ENCODE measurements at places on chromosomes 1 and 21.

DNA sequence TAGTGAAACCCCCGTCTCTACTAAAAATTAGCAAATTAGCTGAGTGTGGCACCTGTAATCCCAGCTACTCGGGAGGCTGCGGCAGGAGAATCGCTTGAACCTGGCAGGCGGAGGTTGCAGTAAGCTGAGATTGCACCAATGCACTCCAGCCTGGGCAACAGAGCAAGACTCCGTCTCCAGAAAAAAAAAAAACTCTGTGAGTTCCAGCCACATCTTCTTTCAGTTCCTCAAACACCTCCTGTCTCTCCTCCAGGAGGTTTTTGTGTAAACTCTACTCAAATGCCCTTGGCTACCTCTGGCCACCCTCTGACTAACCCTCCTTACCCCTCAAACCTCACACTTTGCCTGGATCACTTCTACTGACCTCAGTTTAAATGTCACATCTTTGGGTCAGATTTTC lies 38.1 kb downstream of the RCSD1 start:
- DNase-seq, result no peak

DNA sequence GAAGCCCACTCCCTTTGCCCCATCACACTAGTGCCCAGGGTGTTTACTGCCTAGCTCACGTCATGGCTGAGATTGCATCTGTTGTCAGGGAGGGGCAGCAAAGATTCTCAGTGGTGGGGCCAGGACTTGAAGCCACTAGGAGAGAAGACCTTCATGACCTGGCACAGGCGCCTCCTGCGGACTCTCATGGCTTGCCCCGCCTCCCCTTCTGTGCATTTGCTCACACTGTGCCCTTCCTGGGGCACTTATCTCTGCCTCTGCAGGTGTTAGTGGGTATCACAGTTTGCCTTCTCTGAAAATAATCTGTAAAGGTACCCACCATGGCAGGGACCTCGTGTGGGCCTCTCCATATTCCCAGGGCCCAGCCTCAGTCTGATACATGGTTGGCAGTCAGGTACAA lies 20.1 kb downstream of the PTPRU start:
- no peak for DNase-seq

DNA sequence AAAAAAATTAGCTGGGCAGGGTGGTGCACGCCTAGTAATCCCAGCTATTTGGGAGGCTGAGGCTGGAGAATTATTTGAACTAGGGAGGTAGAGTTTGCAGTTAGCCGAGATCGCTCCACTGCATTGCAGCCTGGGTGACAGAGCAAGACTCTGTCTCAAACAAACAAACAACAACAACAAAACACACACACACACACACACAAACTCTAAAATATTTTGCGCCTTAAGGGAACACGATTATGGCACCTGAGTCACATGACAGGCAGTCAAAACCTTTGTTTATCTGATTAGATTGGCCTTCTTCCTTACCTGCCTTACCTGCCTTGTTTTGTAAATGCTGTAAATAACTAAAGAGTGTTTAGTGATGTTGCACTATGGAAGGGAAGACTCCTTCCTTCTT lies 20.6 kb upstream of the WNT2B start:
- no peak for DNase-seq

DNA sequence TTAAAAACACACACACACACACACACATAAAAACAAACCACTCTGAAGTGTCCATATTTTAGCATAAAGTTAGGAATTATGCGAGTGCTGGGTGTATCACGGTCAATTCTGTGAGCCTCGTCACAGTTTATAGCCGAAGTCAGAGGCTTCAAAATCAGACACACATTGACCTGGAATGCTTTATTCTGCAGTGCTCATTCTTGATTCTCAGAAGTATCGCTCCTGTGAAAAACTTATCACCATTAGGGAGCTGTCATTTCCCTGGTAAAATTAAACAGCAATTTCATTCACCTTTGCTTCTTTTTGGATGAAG lies 8.7 kb upstream of the IRF2BP2 start:
- DNase-seq, result no peak

GRCh38 chr1:192831706-192832355 lies 23.0 kb downstream of the RGS2 start:
- DNase-seq, result no peak

- no peak for DNase-seq
Measured at GRCh38 chr1:248804771-248805681, 20.7 kb downstream of the SH3BP5L start.

GRCh38 chr1:54927472-54928240 lies 40.7 kb upstream of the DHCR24 start:
- no peak for DNase-seq

DNA sequence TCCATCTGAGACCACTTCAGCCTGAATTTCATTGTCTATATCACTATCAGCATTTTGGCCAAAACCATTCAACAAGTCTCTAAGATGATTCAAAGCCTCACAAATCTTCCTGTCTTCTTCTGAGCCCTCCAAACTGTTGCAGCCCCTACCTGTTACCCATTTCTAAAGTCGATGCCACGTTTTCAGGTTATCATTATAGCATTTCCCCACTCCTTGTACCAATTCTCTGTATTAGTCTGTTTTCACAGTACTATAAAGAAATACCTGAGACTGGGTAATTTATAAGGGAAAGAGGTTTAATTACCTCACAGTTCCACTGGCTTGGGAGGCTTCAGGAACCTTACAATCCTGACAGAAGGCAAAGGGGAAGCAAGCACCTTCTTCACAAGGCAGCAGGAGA lies 158.8 kb downstream of the PTPRC start:
- no peak for DNase-seq

DNA sequence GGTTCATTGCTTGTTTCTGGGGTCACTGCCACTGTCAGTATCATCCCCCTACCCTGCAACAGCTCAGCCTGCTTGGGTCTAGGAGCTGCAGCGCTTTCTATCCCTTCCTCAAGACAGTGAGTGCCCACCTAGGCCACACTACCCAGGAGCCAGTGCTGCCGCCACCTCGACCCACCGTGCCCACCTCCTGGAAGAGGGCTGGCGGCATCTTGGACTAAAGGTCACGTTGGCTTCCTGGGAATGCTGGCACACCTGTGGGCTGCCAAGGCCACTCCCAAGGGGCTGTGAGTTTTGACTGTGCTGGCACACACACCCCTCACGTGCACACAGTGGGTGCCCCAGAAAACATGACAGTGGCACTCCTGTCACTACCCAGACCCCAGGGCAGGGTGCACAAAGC lies 22.1 kb downstream of the CRYAA start:
- no peak for DNase-seq

DNA sequence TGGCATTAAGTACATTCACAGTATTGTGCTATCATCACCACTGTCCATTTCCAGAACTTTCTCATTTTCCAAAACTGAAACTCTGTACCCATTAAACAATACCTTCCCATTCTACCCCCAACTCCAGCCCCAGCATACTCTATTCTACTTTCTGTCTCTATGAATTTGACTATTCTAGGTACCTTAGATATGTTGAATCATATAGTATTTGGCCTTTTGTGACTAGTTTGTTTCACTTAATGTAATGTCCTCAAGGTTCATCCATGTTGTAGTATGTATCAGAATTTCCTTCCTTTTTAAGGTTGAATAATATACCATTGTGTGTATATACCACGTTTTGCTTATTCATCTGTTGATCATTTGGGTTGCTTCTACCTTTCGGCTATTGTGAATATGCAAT lies 11.5 kb downstream of the MTR start:
- no peak for DNase-seq

DNA sequence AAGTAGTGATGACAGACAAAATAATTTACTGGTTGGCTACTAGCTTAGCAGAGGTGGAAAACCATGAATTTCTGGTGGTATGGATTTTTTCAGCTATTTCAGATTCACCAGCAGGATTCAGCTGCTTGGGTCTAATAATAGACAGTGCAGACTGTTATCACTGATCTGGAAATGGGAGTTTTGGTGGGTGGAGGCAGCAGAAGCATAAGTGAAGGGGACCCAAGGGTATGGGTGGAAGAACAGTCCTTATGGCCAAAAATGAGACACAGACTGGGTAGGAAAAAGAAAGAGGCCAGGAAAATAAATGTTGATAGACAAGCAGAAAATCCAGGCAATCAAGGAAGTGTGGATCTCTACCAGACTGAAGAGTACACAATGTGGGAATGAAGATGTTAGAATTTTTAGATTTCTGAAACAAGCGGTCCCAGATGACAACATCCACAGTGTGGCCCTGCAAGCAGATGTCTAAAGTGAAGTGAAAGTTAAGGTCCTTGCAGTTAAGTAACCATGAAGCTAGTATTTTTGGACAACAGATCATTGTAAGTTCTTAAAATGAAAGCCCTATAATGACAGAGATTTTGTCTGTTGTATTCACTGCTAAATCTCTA lies 24.7 kb downstream of the LYST start:
- no peak for DNase-seq

- DNase-seq, result no peak
Measured at GRCh38 chr1:22888320-22889075, 84.2 kb downstream of the LACTBL1 start.

GRCh38 chr1:112878321-112878720 lies 77.7 kb downstream of the SLC16A1 start:
- no peak for DNase-seq

DNA sequence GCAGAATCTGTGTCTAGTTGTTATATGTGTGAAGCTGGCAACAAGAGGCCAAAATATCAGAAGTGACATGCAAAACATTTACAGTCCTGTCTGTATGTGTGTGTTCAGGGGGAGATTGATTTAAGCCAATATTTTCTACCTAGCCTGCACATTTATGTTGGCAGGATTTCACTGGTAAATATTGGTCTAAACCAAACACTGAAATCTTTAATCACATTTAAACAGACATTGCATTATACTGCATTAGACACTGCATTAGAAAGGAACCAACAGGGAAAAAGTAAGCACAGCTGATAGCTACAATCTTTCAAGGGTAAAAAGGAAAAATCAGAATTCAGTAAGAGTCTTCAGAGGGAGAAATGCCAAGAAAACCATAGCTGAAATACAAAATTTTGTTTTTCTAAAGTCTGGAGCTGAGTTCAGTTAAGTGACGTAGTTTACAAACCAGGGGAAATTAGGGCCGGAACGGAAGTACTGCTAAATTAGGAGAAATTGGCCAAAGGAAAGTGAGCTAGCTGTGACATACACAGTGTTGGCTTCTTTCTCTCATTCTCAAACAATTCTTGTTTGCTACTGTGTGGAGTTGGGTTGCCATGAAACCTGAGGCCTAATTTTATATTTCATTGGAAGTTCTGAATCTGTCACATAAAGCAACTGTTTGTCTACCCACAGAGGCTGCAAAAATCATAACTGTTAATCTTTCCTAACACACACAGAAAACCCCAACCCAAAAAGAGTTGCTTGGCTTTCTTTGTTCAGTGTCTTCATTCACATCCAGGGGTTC lies 217.3 kb upstream of the SGIP1 start:
- no peak for DNase-seq

- no peak for DNase-seq
Measured at GRCh38 chr21:39972471-39972870, 105.2 kb downstream of the PCP4 start.

- no peak for DNase-seq
Measured at GRCh38 chr1:64909031-64909430, 57.3 kb downstream of the JAK1 start.

- no peak for DNase-seq
Measured at GRCh38 chr21:36706482-36706852, 7.6 kb downstream of the SIM2 start.

DNA sequence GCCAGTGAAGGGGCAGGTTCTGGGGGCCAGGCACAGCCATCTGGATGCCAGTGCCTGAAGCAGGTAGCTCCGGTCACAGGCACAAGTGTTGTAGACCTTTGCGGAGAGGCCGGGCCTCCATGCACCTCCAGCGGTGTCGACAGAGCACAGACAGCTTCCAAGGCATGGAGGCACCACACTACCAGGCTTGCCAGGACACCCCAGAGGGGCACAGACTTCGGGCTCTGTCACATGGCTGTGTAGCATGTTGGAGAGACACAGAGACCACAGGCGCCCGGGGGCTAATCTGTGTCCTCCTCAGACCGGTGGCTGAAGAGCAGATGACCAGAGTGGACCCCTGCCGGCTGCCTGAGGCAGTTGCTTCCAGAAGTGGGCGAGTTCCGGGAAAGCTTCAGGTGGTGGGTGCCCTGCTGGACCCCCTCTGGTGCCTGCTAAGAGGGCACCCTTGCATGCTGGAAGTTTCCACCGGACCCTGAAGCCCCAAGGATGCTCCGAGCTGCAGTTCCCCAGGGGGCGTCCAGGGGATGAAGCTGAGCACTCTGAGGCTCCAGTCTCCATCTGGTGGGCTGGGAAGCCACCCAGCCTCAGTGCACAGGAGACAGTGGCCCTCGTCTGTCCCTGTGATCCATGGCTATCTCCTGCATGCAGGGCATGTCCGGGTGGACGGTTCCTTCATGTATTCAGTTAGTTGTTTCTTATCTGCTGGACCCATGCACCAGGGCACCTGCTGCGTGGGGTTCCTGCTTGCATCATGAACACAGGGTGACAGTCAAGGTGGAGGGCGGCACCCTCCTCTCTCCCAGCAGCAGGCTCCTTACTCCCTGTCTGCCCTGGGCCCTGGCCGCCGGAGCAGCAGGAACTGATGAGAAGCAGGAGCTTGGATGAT lies 82.4 kb downstream of the OBSCN start:
- no peak for DNase-seq

DNA sequence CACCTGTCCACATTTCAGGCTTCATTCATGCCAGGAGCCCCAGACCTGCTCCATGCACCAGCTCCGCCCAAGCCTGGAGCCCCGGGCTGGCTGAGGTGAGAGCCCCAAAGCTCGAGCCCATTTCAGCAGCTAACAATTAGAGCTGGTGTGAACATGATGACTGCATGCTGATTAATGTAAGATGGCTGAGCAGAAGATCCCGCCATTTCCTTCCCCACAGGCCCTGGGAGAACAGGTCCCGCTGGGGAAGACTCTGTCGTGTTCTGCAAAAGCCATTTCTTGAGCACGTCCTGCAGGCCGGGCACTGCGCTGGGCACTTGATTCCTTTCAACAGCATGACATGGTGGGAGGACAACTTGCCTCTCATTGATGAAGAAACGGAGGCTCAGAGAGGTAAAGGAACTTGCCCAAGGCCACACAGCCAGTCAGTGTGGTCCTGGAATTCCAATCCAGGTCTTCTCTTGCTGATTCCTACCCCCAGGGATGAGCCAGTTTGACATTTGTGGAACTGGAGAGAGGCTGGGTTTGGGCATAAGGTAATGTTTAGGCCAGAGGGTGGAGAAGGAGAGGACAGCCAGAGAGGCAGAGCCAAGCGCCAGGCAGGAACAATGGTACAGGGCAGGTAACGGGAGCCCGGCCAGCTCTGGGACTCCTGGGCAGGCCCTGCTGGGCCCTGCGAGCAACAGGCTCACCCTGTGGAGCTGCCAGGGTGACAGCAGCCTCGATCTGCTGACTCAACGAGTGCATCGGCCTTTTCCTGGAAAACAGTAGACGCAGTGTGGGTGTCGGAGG lies 28.1 kb upstream of the EPHA2 start:
- DNase-seq, result no peak

GRCh38 chr1:79235301-79236002 lies 228.9 kb upstream of the ADGRL4 start:
- DNase-seq, result peak; percentile 20

- no peak for DNase-seq
Measured at GRCh38 chr1:34907487-34908090, 21.9 kb downstream of the DLGAP3 start.

DNA sequence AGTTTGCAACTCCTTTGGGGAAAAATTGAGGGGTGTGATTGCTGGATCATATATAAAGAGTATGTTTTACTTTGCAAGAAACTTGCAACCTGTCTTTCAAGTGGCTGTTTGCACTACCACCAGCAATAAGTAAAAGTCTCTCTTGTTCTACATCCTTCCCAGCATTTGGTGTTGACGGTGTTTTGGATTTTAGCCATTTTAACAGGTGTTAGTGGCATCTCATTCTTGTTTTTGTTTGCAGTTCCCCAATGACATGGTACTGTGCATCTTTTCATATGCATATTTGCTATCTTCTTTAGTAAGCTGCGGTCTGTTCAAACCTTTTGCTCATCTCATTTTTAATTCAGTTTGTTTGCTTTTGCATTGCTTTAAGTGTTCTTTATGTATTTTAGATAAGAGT lies 535.5 kb downstream of the LRRIQ3 start:
- no peak for DNase-seq
